ENCODE measurements at places on chromosomes 7 and 10. TPM values are rescaled to one million over a fixed set of nuclear protein-coding genes. Genes with fewer than 3 reads are reported as not detected.

GRCh38 chr10:129440722-129441316, 26.2 kb upstream of the MGMT start:
- no peak for DNase-seq

DNA sequence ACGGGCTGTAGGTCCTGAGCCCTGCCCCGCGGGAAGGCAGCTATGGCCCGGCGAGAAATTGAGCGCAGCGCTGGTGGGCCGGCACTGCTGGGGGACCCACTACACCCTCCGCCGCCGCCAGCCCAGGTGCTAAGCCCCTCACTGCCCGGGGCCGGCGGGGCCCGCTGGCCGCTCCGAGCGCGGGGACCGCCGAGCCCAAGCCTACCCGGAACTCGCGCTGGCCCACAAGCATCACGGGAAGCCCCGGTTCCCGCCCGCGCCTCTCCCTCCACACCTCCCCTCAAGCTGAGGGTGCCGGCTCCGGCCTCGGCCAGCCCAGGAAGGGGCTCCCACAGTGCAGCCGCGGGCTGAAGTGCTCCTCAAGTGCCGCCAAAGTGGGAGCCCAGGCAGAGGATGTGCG, 5.5 kb upstream of the CACUL1 start:
- no peak for DNase-seq

DNA sequence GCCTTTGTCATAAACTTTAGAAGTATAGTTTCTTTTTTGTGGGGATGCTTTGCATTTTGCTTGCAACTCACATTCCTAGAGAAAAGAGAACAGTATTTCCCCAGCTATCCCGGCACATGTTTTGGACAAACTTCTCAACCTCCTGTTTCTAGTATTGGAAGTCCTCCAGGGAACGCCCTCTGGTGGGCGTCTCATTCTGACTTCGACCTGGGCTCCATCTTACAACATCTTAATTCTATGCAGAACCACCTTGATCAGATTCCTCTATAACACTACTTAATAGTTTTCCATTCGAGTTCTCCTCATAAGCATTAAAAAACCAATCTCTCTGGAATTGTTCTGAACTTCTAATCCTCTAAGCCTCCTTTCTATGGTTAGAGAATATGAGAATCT, 139.5 kb upstream of the FZD8 start:
- no peak for DNase-seq

GRCh38 chr7:55117286-55117685, 98.5 kb downstream of the EGFR start:
- DNase-seq: no peak

CFAP69 gene
- polyA plus RNA-seq: 16.7 TPM

- DNase-seq: no peak
Measured at GRCh38 chr10:77560471-77560870, 77.1 kb downstream of the KCNMA1 start.
